ENCODE measurements at places on chromosomes 3 and 15.

- no peak for DNase-seq
Measured at GRCh38 chr3:147680837-147681483, 271.8 kb downstream of the ZIC1 start.

- DNase-seq, result no peak
Measured at GRCh38 chr15:66212563-66212921, 41.0 kb downstream of the MEGF11 start.

GRCh38 chr15:67991706-67992105 lies 62.4 kb upstream of the PIAS1 start:
- DNase-seq, result no peak

GRCh38 chr3:114848643-114849350 lies 298.3 kb downstream of the ZBTB20 start:
- no peak for DNase-seq

DNA sequence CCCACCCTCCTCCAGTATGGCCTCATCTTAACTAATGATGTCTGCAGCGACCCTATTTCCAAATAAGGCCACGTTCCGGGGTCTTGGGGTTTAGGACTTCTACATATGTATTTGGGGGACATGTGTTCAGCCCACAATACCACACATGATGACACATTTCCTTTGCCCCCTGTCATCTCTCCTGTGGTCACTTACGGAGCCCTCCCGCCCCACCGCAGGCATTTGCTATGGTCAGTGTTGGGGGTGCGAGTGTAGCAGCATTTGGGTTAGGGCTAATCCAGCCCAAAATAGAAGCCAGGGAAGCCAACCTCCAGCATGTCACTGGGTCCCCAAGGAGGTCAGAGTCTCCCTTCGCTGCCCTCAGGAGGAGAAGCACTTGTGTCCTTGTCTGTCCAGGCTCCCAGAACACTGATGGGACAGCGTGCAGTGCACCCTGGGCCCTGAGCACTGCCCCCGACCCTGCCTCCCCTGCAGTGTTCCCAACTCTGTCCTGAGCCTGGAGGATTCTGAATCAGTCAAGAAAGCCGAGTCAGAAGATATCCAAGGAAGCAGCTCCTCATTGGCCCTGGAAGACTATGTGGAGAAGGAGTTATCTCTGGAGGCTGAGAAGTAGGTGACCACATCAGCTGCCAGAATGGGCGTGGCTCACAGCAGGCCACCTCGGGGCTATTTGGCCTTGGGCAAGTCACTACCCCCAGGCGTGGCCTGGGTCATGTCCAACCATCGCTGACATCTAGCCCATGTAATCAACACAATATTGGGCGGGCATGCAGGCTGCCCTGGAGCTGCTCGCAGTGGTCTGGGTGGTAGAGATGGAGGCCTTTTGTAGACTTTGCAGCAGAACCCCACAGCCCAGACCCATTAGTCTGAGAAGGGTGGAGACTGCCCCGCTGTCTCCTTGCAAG lies 46.9 kb upstream of the FGD5 start:
- DNase-seq, result no peak

GRCh38 chr3:47266709-47267489 lies 15.7 kb downstream of the KIF9 start:
- peak; percentile 86 for DNase-seq

GRCh38 chr3:183898028-183898431 lies 13.3 kb upstream of the PARL start:
- no peak for DNase-seq

GRCh38 chr3:184300378-184300720 lies 1.3 kb downstream of the PSMD2 start:
- DNase-seq, result no peak

DNA sequence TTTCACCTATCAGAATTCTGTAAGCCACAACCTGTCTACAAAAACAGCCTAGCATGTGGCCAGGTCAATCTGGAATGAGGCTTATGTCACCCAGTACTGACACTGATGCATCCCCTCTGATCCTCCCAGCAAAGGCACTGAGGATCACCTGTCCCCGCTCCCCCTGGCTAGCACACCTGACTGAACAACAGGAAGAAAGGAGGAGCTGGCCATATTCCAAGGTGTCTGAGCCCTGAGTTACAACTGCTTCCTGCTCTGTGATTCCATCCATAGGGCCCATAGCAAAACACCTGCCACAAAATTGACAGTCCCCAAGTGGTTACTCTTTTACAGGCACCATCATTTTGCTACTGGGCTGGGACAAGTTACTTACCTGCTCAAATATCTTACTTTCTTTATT lies 555.5 kb upstream of the CFAP20DC start:
- no peak for DNase-seq

DNA sequence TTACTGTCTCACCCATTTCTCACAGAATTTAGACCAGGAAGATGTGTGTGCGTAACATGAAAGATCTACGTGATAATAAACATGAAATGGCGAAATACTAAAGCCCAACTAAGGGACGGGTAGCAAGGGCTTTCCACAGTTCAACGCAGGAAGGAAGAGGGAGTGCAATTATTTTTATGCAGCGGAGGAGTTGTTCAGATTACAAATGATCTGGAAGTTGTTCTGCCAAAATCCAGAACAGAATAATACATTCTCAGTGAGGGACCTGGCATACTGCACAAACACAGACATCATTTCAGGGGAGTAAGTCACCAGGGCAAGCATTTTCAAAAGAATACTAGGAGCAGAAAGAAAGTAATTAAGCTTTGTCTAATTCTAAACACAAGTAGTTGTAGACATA lies 133.6 kb upstream of the RAP2B start:
- DNase-seq, result no peak

DNA sequence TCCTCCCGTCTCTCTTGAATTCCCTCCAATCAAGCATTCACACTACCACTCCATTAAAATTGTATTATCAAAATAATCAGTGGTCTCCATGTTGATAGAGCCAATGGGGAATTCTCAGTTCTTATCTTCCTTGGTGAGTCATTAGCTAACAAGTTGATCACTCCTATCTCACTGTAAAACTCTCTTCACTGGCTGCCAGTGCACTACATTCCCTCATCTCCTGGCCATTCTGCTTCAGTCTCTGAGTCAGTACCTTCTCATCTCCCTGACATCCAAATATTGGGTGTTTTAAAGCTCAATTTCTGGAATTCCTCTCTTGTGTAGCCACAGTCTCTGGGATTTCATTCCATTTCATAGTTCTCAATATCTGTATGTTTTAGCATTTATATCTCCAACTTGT lies 175.2 kb downstream of the ALDH1A2 start:
- DNase-seq, result no peak

Measured in fibroblast of the conjunctiva (primary cell).